ENCODE measurements at places on chromosomes 2 and 18.

DNA sequence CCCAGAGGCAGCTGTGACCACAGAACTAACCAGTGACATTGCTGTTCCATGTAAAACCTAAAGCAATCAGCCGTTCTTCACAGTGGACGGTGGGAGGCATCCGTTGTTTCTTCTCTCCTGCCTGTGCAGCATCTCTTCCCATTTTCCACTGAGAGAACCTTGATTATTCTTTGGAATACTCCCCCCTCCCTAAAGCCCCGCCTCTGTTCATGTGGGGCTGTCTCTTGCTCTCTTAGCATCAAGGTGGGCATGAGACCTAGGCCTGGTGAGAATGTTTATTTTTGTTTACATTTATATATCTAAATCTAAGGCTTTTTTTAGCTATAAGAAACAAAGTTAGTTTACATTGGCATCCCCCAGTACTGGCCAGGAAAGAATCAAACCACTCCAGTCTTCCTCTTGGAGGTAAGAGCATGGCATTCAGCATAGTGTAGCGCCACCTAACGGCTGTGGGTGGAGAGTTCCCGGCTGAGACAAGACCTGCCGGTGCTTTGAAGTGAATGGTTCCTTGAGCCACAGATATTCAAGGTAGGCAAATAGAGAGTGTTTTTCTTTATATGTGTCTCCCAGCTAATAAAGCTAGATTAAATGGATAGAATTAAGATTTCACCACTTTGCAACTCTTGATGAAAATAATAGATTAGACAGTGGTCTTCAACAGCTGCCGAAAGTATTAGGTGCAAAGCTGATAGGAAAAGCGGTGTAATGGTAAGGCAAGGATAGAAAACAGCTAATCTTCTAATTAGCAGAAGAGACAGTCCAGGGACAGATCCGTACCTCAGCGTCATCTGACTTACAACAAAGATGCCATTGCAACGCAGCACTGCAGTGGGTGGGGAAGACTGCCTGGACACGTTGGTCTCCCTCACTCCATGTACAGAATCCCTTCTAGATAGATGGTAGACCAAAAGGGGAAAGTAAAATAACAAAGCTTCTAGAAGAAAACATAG, 219.6 kb upstream of the RAB12 start:
- peak; percentile 53 for DNase-seq

DNA sequence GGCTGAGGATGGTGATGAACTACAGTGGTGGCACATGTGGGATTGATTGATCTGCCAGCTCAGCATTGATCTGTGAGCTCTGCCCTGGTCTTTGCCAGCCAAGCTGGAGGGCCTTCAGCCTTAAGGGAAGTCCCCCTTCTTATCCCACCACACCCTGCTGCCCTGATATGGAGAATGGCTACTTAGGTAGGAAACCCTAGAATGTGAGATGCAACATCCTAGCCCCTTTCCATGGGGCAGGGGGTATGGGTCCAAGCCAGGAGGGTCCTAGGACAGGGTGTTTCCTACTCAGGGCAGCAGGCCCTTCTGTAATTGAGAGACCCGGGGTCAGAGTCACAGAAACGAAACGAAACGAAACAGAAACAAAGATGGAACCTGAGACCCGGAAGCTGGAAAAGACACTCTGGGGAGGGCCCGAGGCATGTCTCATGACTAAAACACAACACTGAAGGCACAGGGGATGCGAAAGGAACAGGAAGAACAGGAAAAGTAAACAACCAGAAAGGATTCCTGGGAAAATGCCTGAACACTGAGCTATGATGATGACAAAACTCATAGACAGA, 16.9 kb upstream of the SULT1C2 start:
- DNase-seq, result no peak

GRCh38 chr2:171315781-171316180, 118.0 kb downstream of the METTL8 start:
- DNase-seq, result no peak

DNA sequence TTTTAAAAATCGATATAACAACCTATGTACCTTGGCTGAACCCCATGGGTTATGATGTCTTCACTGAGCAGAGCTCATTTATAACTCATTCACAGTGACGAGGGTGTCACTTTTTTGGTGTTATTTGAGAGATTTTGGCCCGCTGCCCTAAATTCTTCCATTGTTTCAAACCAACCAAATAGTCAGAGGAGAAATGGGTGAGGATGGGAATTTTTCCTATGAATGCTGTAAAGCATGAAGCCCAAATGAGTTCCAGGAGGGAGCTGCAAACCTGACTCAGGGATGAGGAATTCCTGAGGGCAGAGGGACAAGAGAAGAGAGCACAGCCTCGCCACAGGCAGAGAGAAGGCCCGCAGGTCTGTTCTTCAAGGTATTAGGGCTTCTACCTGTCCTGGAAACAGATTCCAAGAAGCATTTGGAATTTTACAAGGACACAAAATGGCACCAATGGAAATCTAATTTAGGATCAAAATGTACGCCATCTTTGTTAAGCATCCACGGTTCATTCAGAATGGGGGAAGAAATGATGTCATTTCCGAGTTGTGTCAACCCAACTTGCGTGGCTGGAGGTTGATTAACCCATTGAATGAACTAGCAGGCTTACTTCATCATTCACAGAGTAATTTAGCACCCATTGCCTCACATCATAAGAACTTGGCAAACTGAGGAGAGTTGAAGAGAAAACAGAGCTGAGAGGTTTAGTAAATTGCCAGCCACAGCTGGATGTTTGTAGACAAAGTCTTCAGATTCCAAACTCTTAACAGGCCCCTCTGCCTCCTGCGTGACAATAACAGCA, 133.5 kb downstream of the LAMA3 start:
- no peak for DNase-seq

GRCh38 chr18:23077493-23078256, 57.6 kb upstream of the CABLES1 start:
- no peak for DNase-seq

GRCh38 chr2:9093324-9093723, 89.8 kb upstream of the MBOAT2 start:
- DNase-seq, result no peak

GRCh38 chr2:219650426-219651248, 23.2 kb downstream of the SLC4A3 start:
- no peak for DNase-seq

DNA sequence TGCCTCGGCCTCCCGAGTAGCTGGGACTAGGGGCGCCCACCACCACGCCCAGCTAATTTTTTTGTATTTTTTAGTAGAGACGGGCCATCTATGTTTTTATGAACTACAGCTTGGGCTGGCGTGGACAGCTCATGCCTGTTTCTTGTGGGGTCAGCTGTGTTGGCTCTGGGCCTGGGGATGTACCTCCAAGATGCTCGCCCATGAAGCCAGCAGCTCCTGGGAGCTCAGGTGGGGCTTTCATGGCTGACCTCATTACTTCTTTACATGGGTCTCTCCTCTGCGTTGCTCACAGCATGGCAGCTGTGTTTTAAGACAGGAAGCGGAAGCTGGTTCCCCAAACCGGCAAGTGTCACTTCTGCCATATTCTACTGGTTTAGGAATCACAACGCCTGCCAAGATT, 203.1 kb downstream of the SOX11 start:
- DNase-seq, result no peak

DNA sequence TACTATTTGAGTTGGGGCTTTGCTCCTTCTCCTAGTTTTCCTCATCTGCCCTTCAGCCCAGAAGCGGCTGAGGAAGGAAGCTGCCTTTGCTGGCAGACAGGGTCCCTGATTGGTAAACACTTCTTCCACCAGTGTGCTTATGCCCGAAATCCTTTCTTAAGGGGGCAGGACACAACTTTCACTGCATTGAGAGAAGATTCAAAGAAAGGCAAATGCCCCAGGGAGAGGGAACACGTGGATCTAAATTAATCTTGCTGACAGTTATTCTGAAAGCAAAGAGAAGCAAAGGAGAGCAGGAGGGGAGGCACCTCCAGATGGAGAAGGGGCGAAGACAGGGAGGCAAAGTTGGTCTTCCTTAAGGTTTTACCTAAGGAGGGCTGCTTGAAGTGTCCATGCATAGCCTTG, 92.1 kb upstream of the EFEMP1 start:
- DNase-seq, result no peak

- DNase-seq, result peak; percentile 75
These were observed 62.2 kb downstream of the ADNP2 start for GRCh38 chr18:80171054-80171872.

GRCh38 chr2:35447821-35448220, 907.8 kb upstream of the CRIM1 start:
- DNase-seq, result no peak

DNA sequence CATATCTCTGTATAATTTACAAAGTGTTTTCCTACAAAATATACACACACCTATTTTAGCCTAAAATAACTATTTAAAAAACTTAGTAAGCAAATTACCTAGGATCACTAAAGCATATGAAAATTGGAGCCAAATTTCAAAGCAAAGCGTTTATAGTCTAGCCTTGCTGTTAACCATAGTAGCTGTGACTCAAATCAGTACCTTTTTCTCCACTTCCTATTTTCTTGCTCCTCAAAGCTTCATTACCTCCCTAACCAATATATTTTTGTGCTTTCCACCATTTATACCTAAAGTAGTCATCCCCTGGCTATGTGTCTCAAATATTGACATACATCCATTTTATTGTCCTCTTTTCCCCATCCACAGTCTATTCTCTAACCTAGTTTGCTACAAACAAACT, 73.1 kb downstream of the ERBB4 start:
- DNase-seq, result no peak

DNA sequence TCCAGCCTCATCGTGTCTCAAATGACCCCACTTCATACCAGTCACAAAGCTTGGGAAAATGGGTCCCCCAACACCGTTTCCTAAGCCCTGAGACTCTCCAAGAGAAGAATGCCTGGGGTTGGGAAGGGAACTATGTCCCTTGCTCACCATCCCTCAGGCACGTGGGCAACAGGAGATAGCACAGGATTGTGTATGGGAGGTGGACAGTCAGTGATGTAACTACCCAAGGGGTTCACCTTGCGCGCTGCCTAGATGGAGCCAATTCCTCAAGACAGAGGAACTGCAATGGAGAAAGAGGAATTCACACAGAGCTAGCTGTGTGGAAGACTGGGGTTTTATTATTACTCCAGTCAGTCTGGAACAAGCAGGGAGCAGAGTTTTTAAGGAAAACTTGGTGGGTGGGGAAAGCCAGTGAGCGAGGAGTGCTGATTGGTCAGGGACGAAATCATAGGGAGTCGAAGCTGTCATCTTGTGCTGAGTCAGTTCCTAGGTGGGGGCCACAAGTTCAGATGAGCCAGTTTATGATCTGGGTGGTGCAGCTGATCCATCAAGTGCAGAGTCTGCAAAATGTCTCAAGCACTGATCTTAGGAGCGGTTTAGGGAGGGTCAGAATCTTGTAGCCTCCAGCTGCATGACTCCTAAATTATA, 13.8 kb upstream of the CXCR1 start:
- no peak for DNase-seq

- DNase-seq, result no peak
These were observed 28.7 kb upstream of the KCNF1 start for GRCh38 chr2:10883066-10883465.

DNA sequence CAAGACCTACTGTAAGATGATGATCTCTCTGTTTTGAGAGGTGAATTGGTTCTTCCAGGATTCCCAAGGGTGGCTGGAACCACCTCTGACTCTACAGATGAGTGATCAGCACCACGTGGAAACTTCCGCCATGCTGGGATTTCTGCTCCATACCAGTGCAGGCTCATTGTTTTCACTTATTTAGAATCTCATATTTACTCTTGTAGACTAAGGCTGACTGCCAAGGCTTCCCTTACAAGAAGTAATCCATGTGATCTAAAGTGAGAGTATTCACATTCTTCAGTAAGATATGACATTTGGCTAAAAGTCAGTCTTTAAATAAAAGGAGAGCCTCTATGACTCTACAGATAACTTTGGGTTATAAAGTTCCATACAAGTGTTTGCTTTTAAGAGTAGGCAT, 322.9 kb upstream of the RAB12 start:
- DNase-seq, result no peak

- DNase-seq, result no peak
These were observed 861.7 kb downstream of the SLC4A3 start for GRCh38 chr2:220489121-220489520.

GRCh38 chr2:43507137-43507536, 88.7 kb downstream of the THADA start:
- no peak for DNase-seq

DNA sequence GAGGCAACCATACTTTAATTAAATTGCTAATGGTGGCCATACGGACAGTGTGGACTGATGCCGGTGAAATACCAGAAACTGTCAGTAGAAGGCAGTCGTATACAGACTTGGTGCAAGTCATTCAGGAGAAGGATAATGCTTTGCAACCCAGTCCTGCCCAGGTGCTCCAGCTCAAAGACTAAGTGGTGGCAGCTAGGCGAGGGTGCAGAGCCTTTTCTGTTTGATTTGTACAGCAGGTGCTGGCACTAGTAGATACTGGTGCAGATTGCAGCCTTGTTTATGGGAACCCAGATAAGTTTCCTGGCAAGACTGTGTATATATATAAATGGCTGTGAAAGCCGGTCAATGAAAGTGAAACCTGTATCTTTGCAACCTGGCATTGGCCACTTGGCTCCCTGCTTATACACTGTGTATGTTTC, 208.3 kb upstream of the SYT4 start:
- no peak for DNase-seq

DNA sequence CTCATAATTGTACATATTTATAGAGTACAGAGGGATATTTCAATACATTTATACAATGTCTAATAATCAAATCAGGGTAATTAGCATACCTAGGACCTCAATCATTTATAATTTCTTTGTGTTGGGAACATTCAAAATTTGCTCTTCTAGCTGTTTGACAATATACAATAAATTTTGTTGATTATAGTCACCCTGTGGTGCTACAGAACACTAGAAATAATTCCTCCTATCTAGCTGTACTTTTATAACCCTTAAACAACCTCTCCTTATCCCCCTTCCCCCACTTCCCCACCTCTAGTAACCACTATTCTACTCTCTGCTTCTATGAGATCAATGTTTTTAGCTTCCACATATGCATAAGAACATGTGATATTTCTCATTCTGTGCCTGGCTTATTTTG, 328.4 kb upstream of the RBMS1 start:
- no peak for DNase-seq

GRCh38 chr2:239399921-239400595, 762 bp downstream of the HDAC4 start:
- peak; percentile 44 for DNase-seq

- no peak for DNase-seq
These were observed 76.8 kb upstream of the RBMS1 start for GRCh38 chr2:160570376-160570775.

DNA sequence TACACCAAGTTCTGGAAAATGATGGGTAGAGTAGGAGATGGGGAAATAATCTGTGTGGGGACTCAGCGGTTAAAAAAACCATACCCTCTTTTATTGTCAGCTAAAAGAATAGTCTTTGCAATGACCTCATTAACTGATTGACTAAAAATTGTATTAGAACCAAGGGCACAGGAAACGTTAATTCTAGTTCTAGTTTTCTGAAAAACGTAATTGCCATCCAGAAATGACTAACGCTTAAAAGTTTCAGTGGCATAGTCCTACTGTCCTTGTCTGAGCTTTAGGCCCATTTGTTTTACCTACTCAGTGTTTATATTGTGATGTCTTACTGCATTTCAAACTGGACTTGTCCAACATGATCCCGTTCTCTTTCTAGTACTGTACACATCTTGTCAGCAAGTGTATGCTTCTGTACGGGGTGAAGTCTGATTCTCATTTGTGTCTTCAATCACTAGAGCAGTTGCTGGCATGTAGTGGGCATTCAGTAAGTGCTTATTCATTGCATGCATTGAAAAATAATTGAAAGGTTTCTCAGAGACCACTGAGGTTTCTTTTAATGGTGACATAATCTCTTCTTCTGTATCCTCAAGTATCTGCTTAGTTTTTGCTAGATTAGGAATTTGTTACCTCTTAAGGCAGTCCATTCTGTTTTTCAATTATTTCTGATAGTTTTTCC, 81.5 kb downstream of the ZNF407 start:
- no peak for DNase-seq

- no peak for DNase-seq
These were observed 7.4 kb downstream of the CYRIA start for GRCh38 chr2:16658076-16658739.

All from stimulated activated CD4-positive, alpha-beta T cell treated with anti-CD3 and anti-CD28 coated beads, Interleukin-2, amount 100 ng/mL, for 24 hours (primary cell).